H4 (cell line): ENCODE measurements at places on chromosomes 11 and 22.
A peak's percentile ranks its signal among the peaks of the same experiment; 100 is the strongest.

DNA sequence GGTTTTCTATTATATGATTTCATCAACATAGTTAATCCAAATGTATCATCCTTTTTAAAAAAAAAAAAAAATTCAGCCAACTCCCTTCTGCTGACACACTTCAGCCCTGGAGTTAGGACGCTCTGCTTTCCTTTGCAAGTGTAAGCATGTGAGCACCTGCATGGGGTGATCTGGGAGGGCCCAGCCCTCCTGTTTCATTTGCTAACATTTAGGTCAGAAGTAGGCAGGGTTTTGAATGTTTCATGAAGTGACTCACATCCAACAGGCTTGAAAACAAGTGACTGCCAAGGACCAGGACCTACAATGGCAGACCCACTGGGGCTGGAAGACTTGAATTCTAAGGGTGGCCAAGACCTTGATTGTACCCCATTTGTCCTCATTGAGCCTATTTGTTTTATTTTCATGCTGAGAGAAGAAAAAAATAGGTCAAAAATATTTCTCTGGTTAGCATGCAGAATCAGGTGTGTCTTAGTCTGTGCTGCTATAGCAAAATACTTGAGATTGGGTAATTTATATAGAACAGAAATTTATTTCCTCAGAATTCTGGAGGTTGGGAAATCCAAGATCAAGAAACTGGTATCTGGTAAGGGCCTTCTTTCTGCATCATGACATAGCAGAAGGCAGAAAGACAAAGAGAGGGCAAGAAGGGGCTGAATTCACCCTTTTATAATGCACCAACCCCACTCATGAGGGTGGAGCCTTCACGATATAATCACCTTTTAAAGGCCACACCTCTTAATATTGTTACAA, 137.6 kb downstream of the CD44 start:
- DNase-seq = peak; percentile 46

- DNase-seq = no peak
Observed at GRCh38 chr11:30481330-30481729, 104.8 kb downstream of the MPPED2 start.

DNA sequence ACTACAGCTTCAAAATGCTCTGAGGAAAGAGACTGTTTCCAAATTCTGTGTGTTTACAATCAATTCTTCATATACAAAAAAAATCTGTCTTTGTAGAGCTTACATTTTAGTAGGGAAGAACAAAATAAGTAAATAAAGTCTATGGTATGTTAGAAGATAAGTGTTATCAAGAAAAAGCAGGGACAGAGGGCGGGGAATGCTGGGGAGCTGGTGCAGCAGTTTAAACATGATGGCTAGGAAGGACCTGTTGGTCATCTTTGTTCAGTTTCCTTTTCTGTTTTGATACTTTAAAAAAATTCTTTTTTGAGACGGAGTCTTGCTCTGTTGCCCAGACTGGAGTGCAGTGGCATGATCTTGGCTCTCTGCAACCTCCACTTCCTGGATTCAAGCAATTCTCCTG, 16.1 kb downstream of the TMEM25 start:
- no peak for DNase-seq

- no peak for DNase-seq
Observed at GRCh38 chr11:47372422-47372821, 5.9 kb downstream of the SPI1 start.

DNA sequence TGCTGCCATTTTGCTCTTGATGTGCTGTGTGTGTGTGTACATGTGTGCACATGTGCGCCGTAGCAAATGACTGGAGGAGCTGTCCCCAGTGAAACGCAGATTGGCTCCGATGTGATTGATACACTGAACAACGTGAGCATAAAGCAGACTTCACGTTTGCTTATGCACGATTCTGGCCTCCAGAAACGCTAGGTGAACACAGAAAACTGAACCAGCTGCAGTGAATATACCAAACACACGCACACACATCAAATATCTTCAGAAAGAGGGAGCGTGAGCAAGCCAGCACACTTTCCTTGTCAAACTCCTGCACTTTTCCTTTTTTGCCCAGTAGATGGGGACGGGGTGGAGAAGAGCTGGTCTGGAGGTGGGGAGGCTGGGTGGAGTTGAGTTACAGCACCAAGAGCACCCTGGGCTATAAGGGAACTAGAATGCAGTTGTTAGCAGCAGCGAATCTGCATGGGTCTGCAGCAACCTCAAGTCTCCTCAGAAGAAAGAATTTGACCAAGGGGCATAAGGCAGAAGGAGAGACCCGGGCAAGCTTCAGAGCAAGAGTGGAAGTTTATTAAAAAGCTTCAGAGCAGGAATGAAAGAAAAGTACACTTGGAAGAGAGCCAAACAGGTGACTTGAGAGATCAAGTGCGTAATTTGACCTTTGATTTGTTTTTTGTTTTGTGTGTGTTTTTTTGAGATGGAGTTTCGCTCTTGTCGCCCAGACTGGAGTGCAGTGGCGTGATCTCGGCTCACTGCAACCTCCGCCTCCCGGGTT, 77.8 kb upstream of the CADM1 start:
- DNase-seq = peak; percentile 45
